ENCODE measurements at places on chromosomes 3 and 15.

GRCh38 chr15:76312540-76313174 is 1.4 kb upstream of the ETFA start:
- DNase-seq: no peak

DNA sequence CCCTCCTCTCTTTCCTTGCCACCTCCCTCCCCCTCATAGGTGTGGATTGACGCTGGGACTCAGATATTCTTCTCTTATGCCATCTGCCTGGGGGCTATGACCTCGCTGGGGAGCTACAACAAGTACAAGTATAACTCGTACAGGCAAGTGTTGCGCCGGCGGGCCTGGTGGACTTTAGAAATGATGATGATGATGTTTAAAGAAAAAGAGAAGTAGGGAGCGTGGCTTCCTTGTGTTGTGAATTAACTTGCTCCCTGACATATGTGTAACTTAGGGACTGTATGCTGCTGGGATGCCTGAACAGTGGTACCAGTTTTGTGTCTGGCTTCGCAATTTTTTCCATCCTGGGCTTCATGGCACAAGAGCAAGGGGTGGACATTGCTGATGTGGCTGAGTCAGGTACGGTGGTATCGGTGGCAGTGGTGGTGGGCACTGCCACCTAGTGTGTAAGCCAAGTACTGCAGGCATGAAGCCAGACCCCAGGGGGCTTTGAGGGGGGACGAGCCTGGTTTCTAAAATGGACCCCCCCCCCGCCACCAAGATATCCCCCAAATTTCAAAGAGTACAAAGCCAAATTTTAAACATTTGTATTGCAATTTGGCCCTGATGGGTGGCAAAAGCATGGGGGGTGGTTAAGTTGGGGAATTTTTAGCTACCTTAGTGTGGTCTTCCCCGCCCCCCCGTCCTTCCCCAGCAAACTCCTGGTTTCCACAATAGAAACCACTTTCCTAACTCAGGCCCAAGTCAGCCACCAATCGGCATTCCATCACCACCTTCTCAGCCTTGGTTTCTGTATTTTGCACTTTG is 65.6 kb downstream of the SLC6A6 start:
- DNase-seq: no peak

DNA sequence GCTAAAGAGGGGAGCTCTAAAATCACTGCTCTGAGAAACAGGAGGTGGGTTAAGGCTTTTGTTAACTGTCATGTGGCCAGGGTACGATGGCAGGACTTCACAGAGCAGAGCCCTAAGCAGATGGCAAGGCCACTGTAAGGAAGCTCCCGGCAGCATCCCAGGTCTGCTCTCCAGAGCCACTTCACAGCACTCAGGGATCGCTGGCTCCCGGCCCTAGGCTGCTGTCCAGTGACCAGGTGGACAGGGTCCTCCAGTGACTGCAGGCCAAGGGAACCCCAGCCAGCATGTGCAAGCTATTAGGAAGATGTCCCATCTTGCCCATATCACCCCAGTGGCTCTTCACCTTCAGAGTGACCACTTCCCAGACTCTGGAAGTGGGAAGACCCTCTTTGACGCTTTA is 10.4 kb downstream of the TMEM41A start:
- DNase-seq: no peak

- DNase-seq: no peak
Measured at GRCh38 chr3:106208251-106208650, 339.4 kb upstream of the CBLB start.

GRCh38 chr3:151330899-151331298 is 1.6 kb upstream of the P2RY13 start:
- no peak for DNase-seq

DNA sequence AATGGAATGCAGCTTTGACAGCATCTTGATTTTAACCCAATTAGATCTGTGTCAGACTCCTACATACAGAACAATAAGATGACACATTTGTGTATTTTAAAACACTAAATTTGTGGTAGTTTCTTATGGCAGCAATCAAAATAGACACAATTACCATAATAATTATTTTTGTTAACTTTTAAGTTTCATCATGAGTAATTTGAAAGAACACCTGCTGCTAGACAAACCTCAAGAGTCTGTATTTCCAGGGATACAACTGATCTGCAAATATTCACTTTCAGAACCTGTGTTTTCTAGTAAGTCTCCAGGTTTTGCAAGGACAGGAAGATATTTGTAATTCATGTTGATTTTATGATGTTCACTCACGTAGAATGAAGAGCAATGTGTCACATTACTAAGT is 736.8 kb downstream of the DIPK2A start:
- no peak for DNase-seq

DNA sequence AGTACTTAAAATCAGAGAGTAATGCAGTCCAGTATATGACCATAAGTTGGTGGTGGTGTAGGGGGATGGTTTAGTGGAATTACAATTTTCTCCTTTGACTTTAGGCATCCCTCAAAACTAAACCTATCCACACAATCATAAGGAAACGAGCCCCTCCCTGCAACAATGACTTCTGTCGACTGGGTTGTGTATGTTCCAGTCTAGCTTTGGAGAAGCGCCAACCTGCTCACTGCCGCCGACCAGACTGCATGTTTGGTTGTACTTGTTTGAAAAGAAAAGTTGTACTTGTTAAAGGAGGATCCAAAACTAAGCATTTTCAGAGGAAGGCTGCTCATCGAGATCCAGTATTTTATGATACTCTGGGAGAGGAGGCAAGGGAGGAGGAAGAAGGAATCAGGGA is 52.8 kb downstream of the MGA start:
- DNase-seq: no peak

DNA sequence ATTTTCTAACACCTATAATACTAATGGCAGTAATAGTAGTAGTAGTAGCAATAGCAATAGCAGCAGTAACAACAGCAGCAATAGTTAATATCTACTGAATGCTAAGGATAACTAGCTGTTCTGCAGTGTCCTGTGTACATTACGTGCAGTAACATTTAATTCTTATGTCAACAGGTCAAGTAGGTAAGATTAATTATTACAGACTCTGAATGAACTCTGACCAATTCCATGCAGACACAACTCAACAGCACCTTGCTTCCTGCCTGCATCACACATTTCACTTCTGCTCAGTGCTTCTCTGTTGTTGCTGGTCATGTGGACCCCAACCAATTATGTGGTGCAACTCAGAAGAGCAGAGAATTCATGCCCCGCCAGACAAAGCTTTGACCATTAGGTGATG is 39.9 kb upstream of the ARHGEF26 start:
- no peak for DNase-seq

DNA sequence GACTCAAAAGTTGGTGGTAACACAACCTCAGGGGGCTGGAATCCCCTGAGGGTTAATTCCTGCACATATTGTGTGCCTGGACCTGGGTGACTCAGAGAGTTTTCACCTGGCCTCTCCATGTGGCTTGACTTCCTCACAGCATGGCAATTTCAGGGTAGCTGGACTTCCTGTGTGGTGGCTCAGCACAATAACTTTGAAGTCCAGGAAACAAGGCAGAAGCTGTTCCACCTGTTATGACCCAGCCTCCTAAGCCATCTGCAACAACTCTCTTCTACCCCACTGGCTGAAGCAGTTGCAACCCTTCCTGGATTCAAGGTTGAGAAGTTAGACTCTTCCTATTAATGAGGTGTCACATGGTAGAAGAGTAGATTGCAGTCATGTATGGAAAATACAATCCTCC is 58.4 kb downstream of the EDEM1 start:
- DNase-seq: no peak

GRCh38 chr3:3109407-3110298 is 521 bp downstream of the IL5RA start:
- no peak for DNase-seq

- no peak for DNase-seq
Measured at GRCh38 chr15:59026207-59026606, 38.7 kb downstream of the RNF111 start.

GRCh38 chr3:38493031-38493430 is 3.1 kb upstream of the EXOG start:
- DNase-seq: no peak

- no peak for DNase-seq
Measured at GRCh38 chr3:31247850-31248562, 284.7 kb upstream of the STT3B start.

GRCh38 chr15:66917904-66918448 is 147.4 kb upstream of the SMAD3 start:
- DNase-seq: no peak

GRCh38 chr15:73270366-73271097 is 98.2 kb downstream of the HCN4 start:
- no peak for DNase-seq

DNA sequence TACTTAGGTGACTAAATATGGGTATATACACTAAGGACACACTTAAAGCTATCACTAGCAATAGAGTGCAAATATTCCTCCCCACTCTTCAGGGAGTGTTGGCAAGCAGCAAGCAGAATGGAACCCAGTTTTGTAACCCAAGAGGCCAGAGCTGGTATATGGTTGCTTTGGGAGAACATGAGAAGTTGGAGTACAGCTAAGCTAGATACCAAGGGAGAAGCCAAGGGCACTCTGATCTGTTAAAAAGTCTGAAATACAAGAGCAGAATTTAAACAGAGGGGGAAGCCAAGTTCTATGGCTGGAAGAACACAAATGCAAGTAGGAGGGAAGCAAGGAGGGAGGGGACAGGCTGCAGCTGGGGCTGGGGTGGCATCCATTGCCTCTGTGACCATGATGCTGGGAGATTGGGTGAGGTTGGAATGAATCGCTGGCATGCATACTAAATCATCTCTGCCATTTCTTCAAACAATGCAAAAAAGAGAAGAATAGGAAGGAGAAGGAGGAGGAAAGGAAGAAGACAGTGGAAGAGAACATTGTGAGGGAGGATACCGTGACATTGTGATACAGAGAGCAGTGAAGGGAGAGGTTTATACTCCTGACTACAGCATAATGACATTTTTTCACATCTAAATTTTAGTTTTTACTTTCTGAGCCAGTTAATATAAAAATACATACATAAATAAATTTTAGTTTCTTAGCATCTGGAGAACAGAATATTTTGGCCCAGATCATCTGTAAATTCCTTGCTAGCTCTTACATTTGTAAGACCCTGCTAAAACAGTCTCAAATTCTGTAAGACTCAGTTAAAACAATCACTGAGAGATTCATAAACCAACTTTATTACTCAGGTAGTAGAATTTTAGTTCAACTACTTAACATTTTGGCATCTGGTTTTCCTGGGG is 9.0 kb upstream of the ANXA2 start:
- no peak for DNase-seq

GRCh38 chr3:67416703-67417102 is 237.7 kb downstream of the SUCLG2 start:
- no peak for DNase-seq

GRCh38 chr3:81891055-81891895 is 129.8 kb upstream of the GBE1 start:
- DNase-seq: no peak

DNA sequence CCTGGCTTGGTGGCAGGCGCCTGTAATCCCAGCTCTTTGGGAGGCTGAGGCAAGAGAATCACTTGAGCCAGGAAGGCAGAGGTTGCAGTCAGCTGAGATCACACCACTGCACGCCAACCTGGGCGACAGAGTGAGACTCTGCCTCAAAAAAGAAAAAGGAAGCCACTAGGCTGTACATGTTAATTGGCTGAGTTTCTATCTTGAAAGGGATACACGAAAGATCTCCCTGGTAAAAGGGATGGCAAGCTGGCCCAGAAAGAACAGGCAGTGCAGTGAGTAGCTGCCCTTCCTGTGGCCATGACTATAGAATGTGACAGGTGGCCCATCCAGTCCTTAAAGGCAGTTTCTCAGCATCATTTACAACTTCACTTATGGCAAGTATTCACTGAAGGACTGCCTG is 12.3 kb downstream of the LRIG1 start:
- no peak for DNase-seq

DNA sequence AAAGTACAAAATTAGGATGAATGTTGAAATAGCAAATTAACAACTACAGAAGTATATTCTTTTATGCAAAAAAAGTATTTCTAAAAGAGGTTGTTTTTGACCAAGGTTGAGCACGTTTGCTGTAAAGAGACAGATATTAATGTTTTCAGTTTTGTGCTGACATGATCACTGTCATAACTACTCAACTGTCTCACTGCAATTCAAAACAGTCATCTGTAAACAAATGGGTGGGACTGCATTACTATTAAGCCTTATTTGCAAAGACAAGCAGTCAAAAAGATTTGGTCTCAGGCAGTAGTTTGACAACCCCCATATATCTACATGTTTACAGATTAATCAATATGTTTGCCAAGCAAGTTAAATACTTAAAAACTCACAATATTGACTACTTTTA is 109.1 kb upstream of the ZNF385D start:
- DNase-seq: no peak

- DNase-seq: no peak
Measured at GRCh38 chr3:59240666-59241255, 190.9 kb upstream of the CFAP20DC start.

DNA sequence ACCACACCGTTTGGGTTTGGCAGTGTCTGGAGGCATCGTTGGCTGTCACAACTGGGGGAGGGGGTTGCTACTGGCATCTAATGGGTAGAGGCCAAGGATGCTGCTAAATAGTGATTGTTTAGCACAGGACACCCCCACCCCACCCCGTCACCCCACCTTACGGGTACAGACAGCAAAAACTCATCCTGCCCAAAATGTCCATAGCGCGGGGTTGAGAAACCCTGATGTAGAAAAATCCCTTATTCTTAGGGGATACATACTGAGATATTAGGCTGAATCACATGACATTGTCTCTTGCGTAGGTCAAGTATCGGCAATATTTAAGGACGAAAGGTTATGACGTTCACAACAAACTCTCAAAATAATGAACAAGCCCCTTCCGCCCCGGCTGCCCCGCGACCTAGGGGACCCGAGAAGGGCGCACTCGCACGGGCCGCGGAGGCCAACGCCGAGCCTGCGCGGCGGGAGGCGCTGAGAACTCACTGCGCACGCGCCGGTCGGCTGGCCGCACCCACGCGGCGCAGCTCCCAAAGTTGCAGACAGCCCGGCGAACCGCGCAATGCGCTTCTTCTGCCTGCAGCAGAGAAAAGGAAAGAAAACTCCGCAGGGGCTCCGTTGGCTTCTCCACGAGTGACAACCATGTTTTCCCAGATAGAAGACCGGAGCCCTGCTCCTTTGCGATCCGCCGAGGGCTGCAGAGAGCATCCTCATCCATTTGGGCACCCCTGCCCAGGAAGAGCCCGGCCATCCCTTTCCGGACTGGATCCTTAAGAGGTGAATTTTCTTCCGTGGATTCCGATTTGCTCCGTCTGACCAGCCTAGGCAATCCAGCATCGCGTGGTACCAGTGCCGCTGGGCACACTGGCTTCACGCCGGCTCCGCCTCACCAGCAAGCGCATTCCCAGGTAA is 136.8 kb upstream of the CCDC54 start:
- DNase-seq: no peak

DNA sequence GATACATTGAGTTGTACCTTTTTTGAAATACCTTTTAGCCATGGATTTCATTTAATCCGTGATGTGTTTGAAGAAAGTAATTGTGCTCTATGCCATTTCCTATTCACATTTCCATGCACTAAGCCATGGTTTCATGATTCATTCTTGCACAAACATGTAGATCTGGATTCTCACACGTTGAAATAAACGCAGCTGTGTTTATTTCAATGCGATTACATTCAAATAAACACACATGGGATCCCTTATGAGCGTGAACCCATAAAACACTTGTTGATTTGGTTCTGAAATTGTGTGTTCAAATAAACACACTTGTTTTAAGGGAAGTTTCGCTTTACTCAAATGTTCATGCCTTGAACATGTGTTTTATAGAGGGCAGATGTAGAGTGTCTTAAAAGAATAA is 39.2 kb downstream of the BBX start:
- no peak for DNase-seq
